ENCODE measurements at places on chromosomes 6 and 20.

- H3K27ac ChIP-seq: no peak overlapping the region
- no peak for DNase-seq
- H3K4me1 ChIP-seq: no peaks in the 10 kb centered on the region
- H3K36me3 ChIP-seq: no peaks in the 10 kb centered on the region
These were observed 634.2 kb upstream of the IMPG1 start for GRCh38 chr6:76706631-76707030.

DNA sequence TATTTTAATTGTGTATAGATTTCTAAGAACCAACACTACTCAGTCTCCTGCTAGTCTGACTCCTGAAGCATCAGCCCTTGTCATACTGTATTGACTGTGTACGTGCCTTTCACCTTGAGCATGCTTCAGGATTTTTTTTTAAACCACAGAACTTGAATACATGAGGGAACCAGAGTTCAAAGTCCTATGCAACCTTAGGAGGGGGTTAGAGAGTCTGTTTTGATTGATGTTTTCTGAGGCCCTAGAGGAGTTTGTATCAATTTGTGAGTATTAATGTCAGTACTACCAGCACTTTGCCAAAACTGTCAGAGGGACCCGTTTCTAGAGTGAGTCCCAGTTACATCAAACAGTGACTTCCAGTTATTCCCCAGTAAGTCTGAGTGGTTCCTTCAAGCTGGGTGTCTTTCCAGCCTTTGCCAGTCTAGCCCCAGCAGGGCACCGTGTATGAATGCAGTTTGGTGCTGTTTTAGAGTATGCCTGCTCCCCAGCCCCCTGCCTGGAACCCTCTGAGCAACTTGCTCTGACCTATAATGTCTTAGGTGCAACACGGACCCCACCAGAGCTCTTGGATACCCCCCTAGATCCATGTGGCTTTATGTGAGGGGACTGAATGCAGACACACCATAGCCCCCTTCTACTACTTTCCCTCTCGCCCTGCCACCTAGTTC is 8.5 kb downstream of the TP53INP2 start:
- no peak overlapping the region for H3K27ac ChIP-seq
- peaks cover 20% of the 10 kb centered on the region for H3K4me1 ChIP-seq
- DNase-seq: no peak
- no peaks in the 10 kb centered on the region for H3K36me3 ChIP-seq

DNA sequence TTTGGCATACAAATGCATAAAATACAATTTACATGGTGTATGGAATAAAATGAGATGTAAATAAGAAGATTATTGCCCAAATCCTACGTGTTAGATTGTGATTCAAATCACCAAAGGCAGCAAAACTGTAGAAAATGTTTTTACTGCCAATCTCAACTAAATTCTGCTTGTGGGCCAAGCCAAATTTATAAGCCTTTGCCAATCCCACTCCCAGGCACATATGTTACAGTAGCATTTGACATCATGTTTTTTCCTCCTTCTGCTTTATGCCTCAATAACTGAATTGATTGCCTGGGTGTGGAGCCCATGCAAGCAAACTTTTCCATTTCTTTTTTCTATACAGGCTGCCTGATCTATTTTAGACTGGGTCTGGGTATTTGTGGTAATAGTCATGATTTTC is 36.3 kb upstream of the LRRC1 start:
- no peaks in the 10 kb centered on the region for H3K36me3 ChIP-seq
- H3K4me1 ChIP-seq: no peaks in the 10 kb centered on the region
- no peak overlapping the region for H3K4me3 ChIP-seq
- no peak overlapping the region for H3K27ac ChIP-seq
- no peak for DNase-seq

DNA sequence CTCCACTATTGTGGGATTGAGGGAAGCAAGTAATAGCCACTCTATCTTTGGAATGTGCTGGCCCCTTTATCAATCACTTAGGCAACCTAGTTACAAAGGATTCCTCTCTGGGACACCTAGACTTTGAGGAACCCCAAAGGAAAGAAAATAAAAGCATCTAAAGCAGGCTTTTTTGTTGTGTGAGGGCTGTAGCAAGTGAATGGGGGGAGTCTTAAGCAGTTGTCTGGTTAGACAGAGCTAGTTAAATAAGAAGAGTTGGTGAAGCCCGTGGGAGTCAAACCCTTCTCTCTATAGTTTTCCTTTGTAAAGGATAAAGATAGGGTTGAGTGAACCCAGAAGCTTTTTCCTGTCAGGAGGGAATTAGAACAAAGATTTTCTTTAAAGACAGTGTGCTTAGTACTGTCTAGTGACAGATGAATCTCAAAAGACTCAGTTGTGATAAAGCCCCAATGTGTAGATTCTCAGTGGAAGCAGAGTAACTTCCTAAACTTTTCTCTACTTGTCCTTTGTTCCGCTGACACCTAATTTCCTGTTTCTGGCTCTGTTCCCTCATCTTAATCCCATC is 63.3 kb downstream of the HDGFL1 start:
- no peak overlapping the region for H3K4me3 ChIP-seq
- no peaks in the 10 kb centered on the region for H3K27me3 ChIP-seq
- H3K27ac ChIP-seq: no peak overlapping the region

DNA sequence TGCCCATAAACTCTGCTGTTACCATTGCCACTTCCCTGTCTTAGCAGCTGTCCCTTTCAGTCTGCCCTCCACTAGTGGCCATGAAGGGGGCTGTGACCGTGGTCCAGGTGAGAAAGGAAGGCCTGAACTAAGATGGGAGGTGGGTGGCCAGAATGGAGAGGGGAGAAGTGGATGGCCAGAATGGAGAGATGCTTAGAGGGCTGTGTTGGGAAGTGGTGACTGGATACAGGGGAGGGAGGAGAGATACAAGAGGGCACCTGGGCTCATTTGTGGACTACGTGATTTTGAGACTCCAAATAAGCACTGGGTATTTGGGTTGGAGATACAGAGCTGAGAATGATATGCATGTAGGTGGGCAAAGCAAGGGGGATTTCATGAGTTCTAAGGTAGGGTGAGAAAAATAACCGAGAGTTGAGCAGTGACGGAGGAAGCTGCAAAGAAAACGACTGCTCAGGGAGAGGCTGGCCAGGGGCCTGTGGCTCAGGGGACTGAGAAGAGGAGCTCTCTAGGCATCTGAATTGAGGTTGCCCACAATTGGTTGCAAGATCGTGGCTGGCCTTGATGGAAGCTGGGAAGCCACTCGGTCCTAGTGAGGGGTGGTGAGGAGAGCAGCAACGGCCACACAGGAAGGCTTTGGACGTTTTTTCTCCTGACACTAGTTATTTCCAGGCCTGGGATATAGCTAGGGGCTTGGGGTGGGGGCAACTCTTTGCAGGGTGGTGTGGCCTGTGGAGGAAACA is 36.9 kb downstream of the PANK2 start:
- no peak overlapping the region for H3K4me3 ChIP-seq
- H3K27ac ChIP-seq: no peak overlapping the region
- H3K36me3 ChIP-seq: peaks cover 37% of the 10 kb centered on the region
- no peaks in the 10 kb centered on the region for H3K4me1 ChIP-seq

- H3K4me3 ChIP-seq: no peak overlapping the region
- DNase-seq: no peak
- no peaks in the 10 kb centered on the region for H3K36me3 ChIP-seq
These were observed 212.4 kb downstream of the LY86 start for GRCh38 chr6:6801005-6801335.

GRCh38 chr6:52591832-52592231 is 15.0 kb upstream of the TRAM2 start:
- no peaks in the 10 kb centered on the region for H3K36me3 ChIP-seq
- H3K4me1 ChIP-seq: peaks cover 30% of the 10 kb centered on the region
- H3K4me3 ChIP-seq: no peak overlapping the region
- H3K27me3 ChIP-seq: no peaks in the 10 kb centered on the region
- DNase-seq: no peak

- no peaks in the 10 kb centered on the region for H3K4me1 ChIP-seq
- H3K36me3 ChIP-seq: no peaks in the 10 kb centered on the region
- H3K27me3 ChIP-seq: no peaks in the 10 kb centered on the region
- H3K4me3 ChIP-seq: no peak overlapping the region
- no peak overlapping the region for H3K27ac ChIP-seq
These were observed 48.4 kb downstream of the MAFB start for GRCh38 chr20:40640667-40641066.

- no peaks in the 10 kb centered on the region for H3K36me3 ChIP-seq
- peaks cover 16% of the 10 kb centered on the region for H3K27me3 ChIP-seq
- DNase-seq: no peak
- no peak overlapping the region for H3K27ac ChIP-seq
- H3K4me1 ChIP-seq: peaks cover 3% of the 10 kb centered on the region
These were observed 5.3 kb downstream of the POPDC3 start for GRCh38 chr6:105174512-105174911.

- no peak for DNase-seq
- H3K27ac ChIP-seq: no peak overlapping the region
- no peaks in the 10 kb centered on the region for H3K27me3 ChIP-seq
- H3K36me3 ChIP-seq: no peaks in the 10 kb centered on the region
These were observed 178.6 kb downstream of the SLC35F1 start for GRCh38 chr6:118085665-118086064.

DNA sequence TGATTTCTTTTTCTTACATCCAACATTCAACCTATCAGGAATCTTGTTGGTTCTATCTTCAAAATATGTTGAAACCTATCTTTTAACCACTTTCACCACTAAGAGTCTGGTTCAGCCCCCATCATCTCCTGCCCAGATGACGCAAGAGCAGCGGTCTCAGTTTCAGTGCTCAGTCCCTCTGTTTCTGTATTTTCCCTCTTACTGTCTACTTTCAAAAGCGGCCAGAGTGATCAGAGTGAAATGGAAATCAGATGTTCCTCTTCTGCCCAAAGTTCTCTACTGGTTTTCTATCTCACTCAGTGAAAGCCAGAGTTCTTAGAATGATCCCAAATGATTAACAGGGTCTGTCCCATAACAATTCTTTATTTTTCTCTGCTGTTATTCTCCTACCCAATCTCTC is 147.9 kb upstream of the PDE7B start:
- DNase-seq: no peak
- H3K4me1 ChIP-seq: no peaks in the 10 kb centered on the region
- no peak overlapping the region for H3K4me3 ChIP-seq
- H3K36me3 ChIP-seq: no peaks in the 10 kb centered on the region
- H3K27ac ChIP-seq: no peak overlapping the region
